SIG-M5 (cell line): ENCODE measurements at places on chromosomes 16 and 17.

- no peak for DNase-seq
These were observed 4.4 kb downstream of the MVP start for GRCh38 chr16:29824589-29825144.

GRCh38 chr16:20344611-20345010 lies 7.9 kb downstream of the UMOD start:
- no peak for DNase-seq

GRCh38 chr16:28324235-28324886 lies 32.0 kb downstream of the SBK1 start:
- DNase-seq, result no peak

GRCh38 chr16:67428146-67428731 lies 2.7 kb upstream of the HSD11B2 start:
- DNase-seq, result no peak

DNA sequence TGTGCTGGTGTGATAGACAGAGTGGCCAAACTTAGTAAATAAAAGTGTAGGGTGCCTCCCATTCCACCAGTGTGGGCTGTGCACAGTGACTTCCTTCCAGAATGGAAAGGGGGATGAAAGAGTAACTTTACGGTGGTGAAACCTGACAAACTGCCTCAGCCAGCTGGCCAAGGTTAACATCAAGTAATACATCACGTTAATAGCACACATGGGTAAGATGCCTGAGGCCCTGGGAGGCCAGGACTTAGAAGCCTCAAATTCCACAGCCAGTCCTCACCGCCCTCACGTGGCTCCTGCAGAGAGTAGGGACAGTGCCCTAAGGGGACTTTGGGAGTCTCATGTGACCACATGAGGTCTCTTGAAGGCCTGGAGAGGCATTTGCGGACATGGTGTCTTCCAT lies 14.1 kb downstream of the RMI2 start:
- DNase-seq, result no peak

DNA sequence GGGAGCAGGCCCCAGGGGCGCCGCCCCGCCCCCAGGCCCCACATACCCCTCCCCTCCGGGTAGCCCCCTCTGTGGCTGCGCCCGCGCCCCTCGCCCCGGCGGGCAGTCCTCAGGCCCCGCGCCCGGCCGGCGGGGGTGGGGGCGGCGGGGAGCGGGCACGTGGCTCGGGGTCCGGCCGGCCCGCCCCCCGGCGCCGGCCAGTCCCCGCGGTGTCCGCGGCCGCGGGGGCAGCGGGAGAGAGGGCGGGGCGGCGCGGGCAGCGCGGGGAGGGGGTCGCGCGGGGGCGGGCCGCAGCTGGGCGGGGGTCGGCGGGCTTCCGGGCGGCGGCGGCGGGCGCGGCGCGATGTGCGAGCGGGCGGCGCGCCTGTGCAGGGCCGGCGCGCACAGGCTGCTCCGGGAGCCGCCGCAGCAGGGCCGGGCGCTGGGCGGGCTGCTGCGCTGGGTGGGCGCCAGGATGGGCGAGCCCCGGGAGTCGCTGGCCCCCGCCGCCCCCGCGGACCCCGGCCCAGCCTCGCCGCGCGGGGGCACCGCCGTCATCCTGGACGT lies 335 bp downstream of the NECAB2 start:
- no peak for DNase-seq

DNA sequence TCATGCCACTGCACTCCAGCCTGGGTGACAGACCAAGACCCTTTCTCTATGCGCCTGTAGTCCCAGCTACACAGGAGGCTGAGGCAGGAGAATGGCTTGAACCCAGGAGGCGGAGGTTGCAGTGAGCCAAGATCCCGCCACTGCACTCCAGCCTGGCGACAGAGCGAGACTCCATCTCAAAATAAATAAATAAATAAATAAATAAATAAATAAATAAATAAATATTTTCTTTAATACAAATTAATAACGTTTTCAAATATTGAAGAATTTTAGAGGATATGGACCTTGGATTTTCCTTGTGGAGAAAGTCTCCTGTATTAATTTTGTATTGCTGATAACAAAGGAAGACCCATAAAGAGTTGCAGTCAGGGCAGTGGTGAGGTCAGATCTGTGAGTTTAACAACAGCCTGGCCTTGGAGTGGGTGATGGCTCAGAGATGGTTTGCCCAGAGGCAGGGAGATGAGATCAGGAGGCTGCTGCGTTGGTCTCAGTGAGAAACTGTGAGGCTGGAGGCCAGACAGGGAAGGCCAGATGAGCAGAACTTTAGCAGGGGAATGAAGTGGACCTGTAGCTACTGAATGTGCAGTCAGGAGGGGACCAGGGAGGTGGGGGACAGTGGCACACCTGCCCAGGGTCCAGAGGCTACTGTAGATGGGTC lies 4.4 kb upstream of the ASGR1 start:
- DNase-seq, result no peak

GRCh38 chr17:30279156-30279555 lies 12.6 kb downstream of the BLMH start:
- DNase-seq, result no peak

- no peak for DNase-seq
These were observed 38.9 kb downstream of the ZNF750 start for GRCh38 chr17:82800885-82801284.

- no peak for DNase-seq
These were observed 5.9 kb upstream of the LYZL6 start for GRCh38 chr17:35949401-35949800.

DNA sequence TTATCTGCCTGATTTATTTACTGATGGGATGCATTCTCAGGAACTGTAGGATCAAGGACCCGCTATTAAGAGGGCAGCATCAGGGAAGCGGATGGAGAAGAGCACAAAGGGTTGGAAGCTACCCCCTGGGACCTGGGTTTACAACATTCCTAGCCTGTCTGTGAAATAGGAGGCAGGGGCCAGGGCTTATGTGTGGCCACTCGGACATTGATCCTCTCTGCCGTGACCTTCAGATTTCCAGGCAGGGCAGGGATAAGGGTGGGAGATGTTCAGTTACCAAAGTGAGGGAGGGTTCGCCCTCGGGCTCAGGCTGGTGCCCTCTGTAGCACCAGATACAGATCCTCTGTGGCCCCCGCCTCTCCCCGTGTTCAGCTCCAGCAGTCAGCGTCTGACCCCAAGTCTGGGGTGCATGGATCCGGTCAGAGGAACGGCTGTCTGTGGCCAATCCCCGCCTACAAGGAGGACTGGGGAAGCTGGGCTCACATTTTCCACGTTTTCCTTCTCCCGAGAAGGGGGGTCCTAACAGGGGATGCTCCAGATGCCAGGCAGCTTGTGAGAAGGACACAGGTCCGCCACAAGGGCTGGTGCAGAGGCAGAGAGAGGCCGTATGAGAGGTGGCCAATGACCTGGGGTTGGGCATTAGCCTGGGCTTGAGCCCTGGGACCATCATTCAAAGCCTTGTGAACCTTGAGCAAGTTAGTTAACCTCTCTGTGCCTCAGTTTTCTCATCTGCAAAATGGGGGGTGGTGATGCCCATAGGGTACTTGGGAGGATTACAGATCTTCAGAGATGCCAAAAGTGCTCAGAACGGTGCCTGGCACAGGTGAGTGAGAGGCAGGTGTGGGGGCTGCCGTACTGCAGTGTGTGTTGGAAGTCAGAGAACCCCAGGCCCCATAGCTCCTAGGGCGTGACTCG lies 48.3 kb downstream of the ATP2C2 start:
- no peak for DNase-seq

GRCh38 chr17:76419576-76420260 lies 33.2 kb downstream of the UBE2O start:
- DNase-seq, result no peak

GRCh38 chr16:83215406-83216001 lies 588.7 kb downstream of the CDH13 start:
- DNase-seq, result no peak

DNA sequence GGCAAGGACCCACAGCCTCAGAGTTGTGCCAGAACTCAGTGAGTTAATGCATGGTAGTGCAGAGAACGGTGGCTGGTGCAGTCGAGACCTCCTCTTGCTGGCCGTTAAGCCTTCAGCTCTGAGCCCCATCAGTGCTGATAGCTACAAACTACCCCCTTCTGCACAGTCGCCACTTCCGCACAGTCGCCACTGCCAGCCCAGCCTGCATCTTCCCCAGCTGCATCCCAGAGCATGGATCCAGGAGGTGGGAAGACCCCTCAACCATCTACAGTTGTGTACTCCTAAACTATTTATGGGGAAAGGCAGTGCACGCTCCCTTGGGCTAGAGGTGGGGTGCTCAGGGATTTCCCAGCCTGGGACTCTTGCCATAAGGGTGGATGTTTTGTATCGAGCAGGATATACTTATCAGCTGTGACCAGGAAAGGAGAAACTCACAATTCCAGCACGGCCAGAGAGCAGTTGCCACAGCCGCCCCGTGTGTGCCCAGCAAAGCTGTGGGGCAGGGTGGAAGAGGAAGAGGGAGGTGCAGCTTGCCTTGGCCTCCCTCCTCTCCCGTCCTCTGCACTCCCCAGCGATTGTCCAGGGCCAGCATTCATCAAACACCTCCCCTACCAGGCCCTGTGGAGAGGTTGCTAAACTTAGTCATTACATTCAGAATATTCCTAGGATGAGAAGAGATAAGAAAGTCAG lies 49.5 kb upstream of the CMIP start:
- DNase-seq, result no peak

GRCh38 chr16:22117609-22118008 lies 25.3 kb downstream of the VWA3A start:
- no peak for DNase-seq

DNA sequence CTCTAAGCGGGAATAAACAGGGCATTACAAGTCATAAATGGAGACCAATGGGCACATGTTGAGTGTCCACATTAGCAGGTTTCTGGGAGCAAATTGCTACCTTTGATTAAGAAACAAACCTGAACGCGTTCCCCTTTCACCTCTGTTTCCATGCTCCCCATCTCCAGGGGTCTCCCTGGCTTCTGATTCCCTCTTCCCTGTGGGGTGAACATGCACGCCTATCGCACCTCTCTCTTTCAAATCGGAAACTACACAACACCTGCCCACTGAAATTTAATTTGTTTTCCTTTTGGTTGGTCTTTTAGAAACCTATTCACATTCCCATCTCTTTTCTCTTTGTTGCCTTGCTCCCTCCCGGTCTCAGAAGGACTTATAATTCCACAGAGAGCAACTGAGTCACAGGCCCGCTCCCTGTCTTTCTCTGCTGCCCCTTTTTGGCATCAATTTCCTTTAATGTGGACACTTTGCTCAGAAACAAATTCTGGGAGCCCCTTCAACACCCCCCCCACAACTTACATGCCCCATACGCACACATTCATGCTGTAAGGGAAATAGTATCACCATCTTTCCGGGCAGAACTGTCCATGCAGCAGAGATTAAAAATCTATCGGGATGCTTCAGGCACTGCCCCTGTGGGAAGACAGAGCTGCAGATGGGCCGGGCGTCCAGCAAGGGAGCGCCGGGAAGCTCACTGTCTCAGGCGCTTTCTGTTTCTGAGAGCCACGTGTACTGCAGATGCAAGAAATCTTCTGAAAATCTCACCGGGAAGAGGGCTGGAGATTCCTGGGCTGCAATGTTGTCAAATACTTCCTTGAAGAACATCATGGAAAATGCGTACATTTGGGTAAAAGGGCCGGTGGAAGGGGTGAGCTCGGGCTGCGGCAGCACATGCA lies 7.2 kb upstream of the FOXF1 start:
- DNase-seq, result no peak

- DNase-seq, result no peak
These were observed 5.0 kb upstream of the NFE2L1 start for GRCh38 chr17:48043176-48043575.

GRCh38 chr17:74987909-74988711 lies 678 bp downstream of the CDR2L start:
- no peak for DNase-seq

DNA sequence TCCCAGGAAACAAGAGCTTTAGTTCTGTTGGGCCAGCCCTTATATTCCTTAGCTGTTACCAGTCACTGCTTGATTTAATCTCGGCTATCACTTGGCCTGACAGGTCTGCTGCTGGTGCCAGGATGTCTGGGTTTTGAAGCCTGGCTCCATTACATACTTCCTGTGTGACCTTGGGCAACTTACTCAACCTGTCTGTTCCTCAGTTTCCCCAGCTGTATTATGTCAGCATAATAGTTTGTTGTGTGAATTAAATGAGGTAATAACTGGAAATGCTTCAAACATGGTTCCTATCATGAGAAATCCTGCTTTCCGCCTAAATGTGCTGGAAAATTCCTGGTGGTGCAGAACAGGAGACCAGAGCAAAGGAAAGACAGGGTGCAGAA lies 50.6 kb upstream of the STH start:
- DNase-seq, result no peak

DNA sequence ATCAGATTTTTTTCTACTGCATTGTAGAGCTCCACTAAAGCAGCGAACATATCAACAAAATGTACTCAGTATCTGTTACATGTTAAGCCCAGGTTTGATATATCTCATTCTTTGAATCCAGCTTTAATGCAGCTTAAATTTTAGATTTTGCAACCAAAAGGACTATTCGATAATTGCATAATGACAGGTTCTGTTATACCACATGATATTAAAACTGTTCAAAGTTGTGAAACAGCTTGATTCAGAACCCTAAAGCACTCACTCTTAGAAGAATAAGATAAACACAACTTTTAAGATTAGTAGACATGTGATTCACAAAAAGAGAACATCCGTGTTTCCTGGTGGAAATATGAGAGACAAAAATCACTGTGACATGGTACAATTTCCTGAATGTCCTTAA lies 427.9 kb downstream of the CDH11 start:
- DNase-seq, result no peak

GRCh38 chr16:88812513-88813268 lies 963 bp upstream of the APRT start:
- DNase-seq, result no peak

GRCh38 chr16:10756574-10756973 lies 12.9 kb downstream of the NUBP1 start:
- no peak for DNase-seq

GRCh38 chr17:6306820-6307219 lies 128.1 kb downstream of the AIPL1 start:
- no peak for DNase-seq

- no peak for DNase-seq
These were observed 133.9 kb upstream of the CHMP6 start for GRCh38 chr17:80857756-80858171.

GRCh38 chr17:79624718-79625478 lies 14.0 kb upstream of the RBFOX3 start:
- DNase-seq, result no peak

DNA sequence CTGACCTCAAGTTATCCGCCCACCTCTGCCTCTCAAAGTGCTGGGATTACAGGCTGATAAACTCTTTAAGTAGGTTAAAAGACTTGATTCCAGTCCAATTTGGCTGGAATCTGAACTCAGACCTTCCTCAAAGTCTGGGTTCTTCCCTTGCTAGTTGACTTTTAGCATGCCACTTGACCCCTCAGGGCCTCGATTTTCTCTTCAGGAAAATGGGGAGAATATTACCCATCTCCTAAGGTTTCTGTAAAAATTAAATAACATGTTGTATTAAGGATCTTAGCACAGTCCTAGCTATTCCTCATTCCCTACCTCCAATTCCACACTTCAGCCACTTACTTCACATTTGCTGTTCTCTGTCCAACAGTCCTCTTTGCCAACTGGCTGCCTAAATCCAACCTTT lies 1.9 kb downstream of the GTF3C1 start:
- no peak for DNase-seq

- DNase-seq, result no peak
These were observed 20.5 kb downstream of the MNT start for GRCh38 chr17:2380226-2380922.

GRCh38 chr17:49512296-49513043 lies 17.4 kb downstream of the NGFR start:
- DNase-seq, result no peak

GRCh38 chr16:68425498-68426346 lies 22.6 kb downstream of the SMPD3 start:
- no peak for DNase-seq
